AG20443 (cell line): ENCODE measurements at places on chromosomes 13 and 19.

- DNase-seq, result peak; percentile 91
Measured at GRCh38 chr13:113820813-113821651, 42.8 kb downstream of the GAS6 start.

GRCh38 chr19:29992233-29992867 lies 50.3 kb downstream of the URI1 start:
- no peak for DNase-seq

GRCh38 chr13:78608252-78608687 lies 4.9 kb upstream of the POU4F1 start:
- DNase-seq, result no peak

- no peak for DNase-seq
Measured at GRCh38 chr19:18435842-18436670, 1.9 kb downstream of the ISYNA1 start.

- DNase-seq, result no peak
Measured at GRCh38 chr13:21338156-21338555, 120.9 kb downstream of the ZDHHC20 start.

- peak; percentile 80 for DNase-seq
Measured at GRCh38 chr13:106156468-106156867, 379.0 kb downstream of the EFNB2 start.

GRCh38 chr19:6693681-6694080 lies 23.7 kb upstream of the TNFSF14 start:
- no peak for DNase-seq

- no peak for DNase-seq
Measured at GRCh38 chr19:56750658-56751057, 79.1 kb upstream of the ZNF835 start.

- no peak for DNase-seq
Measured at GRCh38 chr13:33611121-33611805, 206.7 kb upstream of the RFC3 start.

GRCh38 chr13:31980830-31981229 lies 50.7 kb upstream of the FRY start:
- no peak for DNase-seq

- DNase-seq, result no peak
Measured at GRCh38 chr13:40115426-40115825, 460.0 kb downstream of the COG6 start.

GRCh38 chr13:23949200-23949599 lies 51.9 kb upstream of the C1QTNF9B start:
- no peak for DNase-seq

DNA sequence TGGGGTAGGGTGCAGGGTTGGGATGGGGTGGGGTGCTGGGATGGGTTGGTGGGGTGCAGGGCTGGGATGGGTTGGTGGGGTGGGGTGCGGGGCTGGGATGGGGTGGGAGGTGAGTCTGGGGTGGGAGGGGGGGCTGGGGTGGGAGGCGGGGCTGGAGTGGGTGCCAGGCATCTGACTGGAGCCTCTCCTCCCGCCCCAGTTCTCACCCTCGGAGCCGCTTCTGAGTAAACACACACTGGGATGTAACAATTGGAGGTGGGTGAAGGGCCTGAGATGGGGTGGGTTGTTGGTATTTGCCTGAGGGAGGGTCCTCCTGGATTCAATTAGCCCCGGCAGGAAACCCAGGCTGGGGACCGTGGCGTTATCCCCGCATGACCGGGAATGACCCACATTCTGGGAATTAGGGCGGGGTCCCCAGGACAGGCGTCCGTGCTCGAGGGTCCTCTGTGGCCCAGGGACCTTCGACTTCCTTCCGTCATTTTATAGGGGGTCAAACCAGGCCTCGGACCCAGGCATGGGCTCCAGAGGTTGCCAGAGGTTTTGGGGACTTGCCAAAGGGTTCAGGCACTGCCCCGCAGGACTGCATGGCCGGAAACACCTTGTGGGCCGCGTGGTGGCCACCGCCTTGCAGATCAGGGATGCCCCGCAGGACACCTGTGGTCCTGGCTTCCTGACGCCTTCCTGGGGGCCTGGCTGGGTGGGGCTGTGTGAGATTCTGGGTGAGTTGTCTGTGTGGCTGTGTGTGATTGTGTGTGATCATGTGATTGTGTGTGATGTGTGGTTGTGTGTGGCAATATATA lies 1.4 kb downstream of the TMPRSS9 start:
- DNase-seq, result no peak

DNA sequence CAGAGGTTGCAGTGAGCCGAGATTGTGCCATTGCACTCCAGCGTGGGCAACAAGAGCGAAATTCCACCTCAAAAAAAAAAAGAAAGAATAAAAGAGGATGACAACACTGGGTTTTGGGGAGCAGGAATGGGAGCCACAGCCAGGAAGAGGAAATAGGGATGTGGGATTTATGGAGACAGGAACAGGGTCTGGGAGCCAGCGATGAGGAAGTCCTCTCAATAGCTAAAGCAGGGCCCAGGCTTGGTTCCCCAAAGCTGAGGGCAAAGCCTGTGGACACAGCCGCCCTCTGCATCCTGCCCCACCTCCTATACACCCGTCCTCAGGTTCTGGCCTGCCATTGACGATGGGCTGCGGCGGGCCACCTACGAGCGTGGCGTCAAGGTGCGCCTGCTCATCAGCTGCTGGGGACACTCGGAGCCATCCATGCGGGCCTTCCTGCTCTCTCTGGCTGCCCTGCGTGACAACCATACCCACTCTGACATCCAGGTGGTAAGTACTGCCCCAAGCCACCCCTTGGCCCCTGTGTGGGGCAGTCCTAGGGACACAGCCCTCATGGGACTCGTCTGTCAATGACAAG lies 13.6 kb downstream of the HIPK4 start:
- no peak for DNase-seq

GRCh38 chr13:44307255-44307654 lies 66.4 kb upstream of the SERP2 start:
- no peak for DNase-seq

DNA sequence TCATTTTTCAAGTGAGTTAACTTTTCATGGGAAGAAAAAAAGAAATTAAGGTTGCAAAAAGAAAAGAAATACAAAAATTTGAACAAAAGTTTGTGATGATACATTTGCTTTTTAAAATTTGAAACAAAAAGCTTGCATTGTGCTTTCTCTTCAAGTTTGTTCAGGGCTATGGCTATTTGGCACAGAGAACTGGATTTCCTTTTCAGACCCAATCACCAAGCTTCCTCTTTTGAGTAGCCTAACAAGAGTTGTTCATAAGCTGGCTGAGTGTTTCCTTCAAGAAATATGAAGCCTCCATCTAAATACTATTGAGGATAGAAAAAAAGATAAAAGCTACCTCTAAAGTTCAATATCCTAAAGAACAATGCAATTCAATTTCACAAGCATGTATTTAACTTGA lies 787.8 kb downstream of the LIG4 start:
- DNase-seq, result no peak

GRCh38 chr13:51768378-51768921 lies 35.5 kb downstream of the DHRS12 start:
- no peak for DNase-seq

- DNase-seq, result peak; percentile 89
Measured at GRCh38 chr19:507286-508203, at the start of gene TPGS1. Gene TPGS1, plus strand, starts transcription at chr19:507497. Its CDS starts 10 bp downstream, at chr19:507507.

DNA sequence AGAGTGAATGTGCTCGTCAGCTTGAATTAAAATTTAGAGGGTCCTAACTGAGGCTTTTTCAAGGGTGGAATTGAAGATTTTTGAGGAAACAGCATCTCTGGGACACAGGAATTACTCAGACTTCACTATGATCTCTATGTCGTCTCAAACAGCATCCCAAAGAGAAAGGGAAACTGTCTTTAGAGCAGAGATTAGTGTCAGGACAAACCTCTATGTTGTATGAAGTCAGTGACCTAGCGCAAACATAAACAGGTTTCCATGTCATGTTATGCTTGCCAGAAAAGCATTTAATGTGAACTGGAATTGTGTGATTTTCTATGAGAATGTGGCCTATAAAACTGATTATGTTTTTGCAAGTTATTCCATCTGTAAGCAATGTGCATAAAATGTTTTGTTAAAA lies 573.7 kb downstream of the GPC6 start:
- no peak for DNase-seq

- DNase-seq, result no peak
Measured at GRCh38 chr19:16676101-16676798, 15.3 kb downstream of the TMEM38A start.

GRCh38 chr13:110097013-110097412 lies 209.9 kb downstream of the COL4A1 start:
- no peak for DNase-seq

GRCh38 chr13:36431204-36432105 lies 840 bp upstream of the CCNA1 start:
- peak; percentile 27 for DNase-seq

GRCh38 chr19:1251330-1252220 lies 3.2 kb downstream of the MIDN start:
- DNase-seq, result no peak

GRCh38 chr19:46745521-46746280 lies at the start of gene FKRP:
Gene FKRP, plus strand, starts transcription at chr19:46746057. Its CDS starts 9,394 bp downstream, at chr19:46755451.
- DNase-seq, result peak; percentile 74

DNA sequence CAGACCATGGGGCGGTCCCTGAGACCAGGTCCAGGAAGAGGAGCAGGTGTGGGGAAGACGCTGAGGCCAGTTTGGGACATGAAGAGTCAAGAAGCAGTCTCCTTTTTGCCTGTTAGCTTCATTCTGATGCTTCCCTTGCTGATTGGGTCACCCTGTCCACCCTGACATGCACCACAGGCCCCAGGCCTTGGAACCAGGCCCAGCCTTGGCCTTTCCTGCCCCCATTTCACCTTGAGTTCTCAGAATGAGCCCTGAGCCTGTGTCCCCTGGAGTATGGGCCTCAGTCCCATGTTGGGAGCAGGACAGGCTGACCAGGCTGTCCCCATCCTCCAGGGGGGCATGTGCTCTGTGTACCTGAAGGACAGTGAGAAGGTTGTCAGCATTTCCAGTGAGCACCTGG lies 4.9 kb upstream of the TIMM50 start:
- no peak for DNase-seq

DNA sequence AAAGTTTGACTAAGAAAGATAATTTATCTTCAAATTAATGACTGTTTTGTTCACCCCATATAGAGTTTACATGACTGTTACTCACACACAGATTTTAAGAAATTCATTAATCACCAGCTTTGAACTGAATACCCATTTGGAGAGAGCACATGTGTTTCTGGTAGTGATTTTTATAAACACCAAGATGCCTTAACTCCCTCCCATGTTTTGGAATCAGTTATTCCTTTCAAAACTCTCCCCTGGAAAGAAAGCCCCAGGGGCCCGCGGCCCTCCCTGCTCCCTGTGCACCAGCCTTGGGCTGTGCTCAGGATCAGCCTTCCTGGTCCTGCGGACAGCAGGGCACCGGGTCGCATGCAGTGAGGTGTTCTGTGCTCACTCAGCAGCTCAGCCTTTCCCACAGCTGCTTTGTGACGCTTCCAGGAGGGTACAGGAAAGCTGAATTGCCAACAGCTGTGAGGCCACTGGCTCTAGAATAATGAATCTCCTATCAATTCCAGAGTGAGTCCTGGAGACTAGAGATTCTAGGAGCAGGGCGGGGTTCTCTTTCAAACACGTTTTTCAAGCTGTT lies 483.2 kb downstream of the EFNB2 start:
- DNase-seq, result peak; percentile 41

DNA sequence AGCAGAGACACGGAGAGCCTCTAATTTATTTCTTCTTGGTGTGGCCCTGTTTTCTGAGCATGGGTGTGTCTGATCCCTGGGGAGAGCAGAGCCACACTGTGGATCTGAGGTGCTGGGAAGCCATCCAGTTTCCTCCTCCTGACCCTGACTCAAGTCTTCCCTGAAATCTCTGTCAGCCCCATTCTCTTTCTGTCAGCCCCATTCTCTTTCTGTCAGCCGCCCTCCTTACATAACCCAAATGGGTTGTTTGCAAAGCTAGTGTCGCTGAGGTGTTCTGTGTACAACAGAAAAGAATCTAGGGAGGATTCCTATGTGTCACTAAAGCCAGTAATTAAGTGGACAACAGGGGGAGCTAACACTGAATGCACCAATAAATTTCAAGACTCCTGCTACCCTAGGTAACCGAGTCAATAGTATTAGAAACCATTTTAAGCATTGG lies 50.2 kb downstream of the LRCH1 start:
- DNase-seq, result no peak

DNA sequence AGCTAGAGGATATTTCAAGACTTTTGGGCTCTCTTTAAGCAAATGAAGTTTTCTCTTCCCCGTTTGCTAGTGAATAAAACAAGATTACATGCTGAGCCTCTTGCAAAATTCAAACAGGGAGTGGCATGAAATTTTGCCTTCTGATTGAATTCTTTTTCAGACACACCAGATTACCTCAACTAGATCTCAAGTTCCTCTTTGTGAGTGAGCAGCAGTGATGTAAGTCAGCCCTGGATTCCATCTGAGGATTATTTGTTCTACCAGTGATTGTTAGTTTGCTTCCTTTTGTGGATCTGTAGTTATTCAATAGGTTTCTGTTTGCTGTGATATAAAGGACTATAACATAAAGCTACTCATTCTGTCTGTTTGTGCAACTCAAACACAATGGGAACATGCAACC lies 407.7 kb downstream of the LMO7 start:
- DNase-seq, result no peak

GRCh38 chr13:114059946-114060860 lies 72.2 kb downstream of the RASA3 start:
- no peak for DNase-seq

DNA sequence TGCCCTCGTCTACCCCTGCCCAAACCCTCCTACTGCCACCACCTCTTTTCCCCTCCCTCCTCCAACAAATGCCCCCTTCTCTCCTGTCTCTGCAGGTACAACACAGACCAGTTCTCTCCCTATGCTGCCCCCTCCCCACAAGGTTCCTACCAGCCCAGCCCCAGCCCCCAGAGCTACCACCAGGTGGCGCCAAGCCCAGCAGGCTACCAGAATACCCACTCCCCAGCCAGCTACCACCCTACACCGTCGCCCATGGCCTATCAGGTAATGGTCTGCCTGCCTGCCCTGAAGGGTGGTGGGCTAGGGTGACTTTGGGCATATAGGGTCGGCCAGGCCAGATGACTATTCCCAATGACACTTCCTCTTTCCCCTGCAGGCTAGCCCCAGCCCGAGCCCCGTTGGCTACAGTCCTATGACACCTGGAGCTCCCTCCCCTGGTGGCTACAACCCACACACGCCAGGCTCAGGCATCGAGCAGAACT lies 6.5 kb upstream of the TIMM50 start:
- peak; percentile 71 for DNase-seq

DNA sequence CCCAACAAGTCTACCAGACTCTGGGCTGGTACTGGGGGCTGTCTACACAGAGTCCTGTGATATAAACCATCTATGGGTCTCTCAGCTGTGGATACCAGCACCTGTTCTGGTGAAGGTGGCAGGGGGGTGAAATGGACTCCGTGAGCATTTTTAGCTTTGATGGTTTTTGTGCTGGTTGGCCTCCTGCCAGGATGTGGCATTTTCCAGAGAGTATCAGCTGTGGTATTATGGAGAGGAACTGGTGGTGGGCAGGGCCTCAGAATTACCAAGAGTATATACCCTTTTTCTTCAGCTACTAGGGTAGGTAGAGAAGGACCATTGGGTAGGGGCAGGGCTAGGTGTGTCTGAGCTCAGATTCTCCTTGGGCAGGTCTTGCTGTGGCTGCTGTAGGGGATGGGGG lies 1920.9 kb upstream of the PCDH20 start:
- no peak for DNase-seq

DNA sequence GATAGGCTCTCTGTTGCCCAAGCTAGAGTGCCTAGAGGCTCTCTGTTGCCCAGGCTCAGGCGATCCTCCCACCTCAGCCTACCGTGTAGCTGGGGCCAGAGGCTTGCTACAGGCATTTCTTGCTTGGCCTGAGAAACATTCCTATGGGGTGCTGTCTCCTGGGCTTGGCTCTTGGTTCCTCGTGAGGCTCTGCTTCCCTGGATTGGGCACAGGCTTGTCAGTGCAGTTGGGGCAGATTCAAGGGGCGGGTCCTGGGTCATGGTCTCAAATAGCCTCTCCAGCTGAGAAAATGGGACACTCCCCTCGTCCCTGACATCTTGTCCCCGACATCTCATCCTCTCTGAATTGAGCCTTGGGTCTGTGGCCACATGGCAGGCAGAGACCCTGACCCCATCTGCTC lies 4.9 kb downstream of the TSSK6 start:
- DNase-seq, result no peak
